ENCODE measurements at places on chromosomes 4 and X.
A peak's percentile ranks its signal among the peaks of the same experiment; 100 is the strongest.

GRCh38 chr4:108355902-108356535, 187.3 kb upstream of the LEF1 start:
- no peak for DNase-seq

GRCh38 chr4:88054901-88055300, 47.5 kb downstream of the PKD2 start:
- peak; percentile 33 for DNase-seq

DNA sequence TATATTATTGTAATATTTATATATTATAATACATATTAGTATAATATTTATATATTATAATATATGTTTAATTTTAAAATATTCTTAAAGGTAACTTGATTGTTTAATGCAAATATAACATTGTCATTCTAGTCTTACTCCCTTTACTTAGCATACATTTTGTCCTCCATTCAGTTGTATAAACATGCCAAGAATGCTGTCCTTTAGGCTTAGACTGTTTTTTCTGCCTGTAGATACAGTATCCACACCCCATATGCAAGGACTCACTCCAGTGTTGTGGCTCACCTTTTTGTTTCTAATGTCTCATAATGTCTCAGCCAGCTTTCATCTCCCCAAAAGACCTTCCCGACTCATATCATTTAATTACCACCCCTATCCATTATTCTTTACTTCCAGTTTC, 2110.0 kb downstream of the PCDH7 start:
- DNase-seq = no peak

DNA sequence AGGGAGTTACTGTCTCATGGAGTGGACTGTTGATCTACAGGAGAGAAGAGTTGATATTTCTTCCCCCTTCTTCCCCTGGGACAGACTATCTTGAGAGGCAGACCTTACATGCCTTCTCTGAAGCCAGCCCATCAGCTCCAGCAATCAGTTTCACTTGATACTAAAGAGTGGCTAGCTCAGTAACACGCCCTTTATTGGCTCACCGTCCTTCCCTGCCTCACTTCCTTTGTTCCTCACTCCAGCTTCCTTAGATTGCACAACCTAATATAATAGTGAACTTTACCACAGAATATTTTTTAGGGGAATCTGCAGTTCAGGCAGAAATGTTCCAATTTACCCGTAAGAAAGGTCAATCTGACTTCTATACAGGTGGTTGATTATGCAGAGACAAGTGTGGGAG, 128.1 kb upstream of the NDP start:
- no peak for DNase-seq

DNA sequence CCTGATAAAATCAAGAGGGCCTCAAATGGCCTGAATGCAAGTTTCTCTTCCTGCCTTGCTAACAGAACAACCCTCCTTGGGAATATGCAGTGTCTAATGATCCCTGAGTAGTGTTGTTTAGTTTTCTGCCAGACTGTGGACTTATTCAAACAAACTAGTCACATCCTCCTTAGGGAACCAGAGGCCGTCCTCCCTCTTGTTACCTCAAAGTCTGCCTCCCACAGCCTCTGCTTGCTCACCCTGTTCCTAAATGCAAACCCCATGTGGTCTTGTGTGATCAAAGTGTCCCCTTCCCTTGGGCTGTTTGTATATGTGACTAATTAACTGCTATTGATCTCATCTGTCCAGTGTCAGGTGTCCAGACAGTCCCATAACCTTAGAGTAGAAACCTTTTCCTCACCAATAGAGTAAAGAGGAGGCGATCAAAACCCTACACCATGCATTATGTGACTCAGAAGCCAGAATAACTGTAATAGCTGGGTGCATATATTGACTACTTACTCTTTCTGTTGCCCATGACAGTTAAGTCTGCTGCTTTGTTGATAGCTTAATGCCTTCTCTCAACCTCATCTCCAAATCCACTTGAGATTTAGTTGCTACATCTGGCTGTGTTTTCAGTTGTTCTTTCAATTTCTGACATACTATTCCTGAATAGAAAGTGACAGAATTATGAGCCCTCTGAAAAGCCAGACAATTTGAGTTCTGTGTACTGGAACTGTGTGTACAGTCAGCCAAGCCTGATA, 473.0 kb upstream of the NWD2 start:
- no peak for DNase-seq

- no peak for DNase-seq
Measured at GRCh38 chr4:36189511-36190226, 54.6 kb downstream of the ARAP2 start.

DNA sequence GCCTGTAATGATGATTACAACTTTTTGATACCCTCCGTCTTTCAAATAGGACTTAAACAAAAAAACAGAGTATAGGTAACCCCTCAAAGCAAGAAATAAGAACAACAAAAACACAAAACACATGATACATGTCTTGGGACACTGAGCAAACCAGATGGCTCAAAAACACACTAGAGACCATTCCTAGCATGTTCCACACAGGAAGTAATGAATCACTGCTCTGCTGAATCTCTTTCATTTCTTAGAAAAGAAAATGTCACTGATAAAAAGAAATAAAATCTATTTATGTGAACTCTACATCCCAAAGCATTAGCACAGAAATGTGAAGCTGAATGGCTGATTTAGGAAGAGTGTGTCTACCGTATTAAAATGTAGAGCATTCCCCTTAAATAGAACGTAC, 134.5 kb upstream of the IL15 start:
- DNase-seq = peak; percentile 12

GRCh38 chr4:8315435-8316250, 46.1 kb downstream of the HTRA3 start:
- peak; percentile 75 for DNase-seq

GRCh38 chrX:19682712-19683331, 167.5 kb upstream of the MAP3K15 start:
- DNase-seq = peak; percentile 83

GRCh38 chrX:13101441-13102139, 57.2 kb upstream of the FAM9C start:
- DNase-seq = peak; percentile 88

DNA sequence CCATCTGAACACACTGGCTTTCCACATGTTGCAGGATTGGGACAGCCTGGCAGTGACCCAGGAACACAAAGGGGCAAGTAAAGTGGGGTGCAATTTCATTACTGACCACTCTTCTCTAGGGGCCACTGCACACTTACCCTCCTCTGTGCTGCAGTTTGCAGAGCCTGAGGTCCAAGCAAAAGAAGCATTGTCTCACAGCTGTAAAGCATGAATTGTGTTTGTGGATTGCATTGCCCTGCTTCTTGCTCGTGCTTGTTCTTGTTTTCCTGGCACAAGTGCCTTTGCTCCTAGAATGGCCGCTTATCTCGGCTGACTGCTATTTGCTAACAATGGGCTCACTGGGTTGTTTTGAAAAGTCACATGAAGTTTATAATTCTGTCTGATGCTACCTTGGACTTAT, 209.1 kb upstream of the JADE1 start:
- DNase-seq = no peak

DNA sequence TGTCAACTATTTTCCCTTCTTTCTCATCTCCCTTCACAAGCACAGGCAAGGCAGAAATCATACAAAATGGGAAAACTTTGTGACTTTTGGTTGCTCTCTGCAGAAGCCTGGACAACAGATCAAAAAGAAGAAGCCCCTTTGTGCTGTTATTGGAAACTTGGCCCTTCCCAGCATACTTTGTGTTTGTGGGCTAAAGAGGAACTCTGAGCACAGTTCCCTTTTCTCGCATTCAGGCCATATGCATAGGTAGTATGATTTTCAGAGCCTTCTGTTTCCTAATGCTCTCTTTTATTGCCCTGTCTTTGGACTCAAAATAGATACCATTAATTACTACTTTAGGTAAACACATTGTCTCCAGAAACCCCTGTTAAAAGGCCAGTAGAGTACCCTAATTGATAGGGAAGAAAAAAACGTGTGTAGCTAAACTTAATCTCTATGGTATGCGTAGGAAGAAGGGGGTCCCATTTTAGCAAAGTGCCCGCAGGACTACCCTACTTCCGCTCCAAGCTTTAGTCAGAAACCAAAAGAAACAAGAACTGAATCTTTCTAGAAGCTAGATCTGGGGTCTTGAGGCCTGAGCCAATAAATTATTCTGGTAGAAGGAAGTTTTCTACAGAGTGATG, 26.6 kb downstream of the VSIG4 start:
- DNase-seq = no peak

DNA sequence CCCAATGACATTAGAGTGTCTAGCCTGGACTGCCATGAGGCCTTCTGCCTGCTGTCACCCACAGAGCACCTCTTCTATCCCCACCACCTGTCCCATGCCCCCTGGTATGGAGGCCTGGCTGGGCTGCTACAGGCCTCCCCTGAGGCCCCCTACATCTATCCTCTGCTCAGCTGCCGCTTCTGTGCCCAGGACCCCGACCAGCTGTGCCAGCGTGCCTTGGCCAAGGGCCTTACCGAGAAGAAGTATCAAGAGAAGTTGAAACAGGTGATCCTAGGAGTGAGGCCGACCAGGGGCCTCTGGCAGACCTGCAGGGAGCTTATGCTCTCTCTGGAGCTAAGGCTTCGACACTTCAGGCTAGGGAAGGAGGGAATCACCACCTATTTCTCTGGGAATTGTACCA, 21.7 kb upstream of the TECRL start:
- DNase-seq = no peak

- DNase-seq = no peak
Measured at GRCh38 chrX:9739130-9739529, 26.5 kb downstream of the GPR143 start.

- no peak for DNase-seq
Measured at GRCh38 chr4:132063829-132064228, 1085.3 kb upstream of the PCDH10 start.

- DNase-seq = no peak
Measured at GRCh38 chrX:8244301-8244700, 73.2 kb upstream of the VCX2 start.

DNA sequence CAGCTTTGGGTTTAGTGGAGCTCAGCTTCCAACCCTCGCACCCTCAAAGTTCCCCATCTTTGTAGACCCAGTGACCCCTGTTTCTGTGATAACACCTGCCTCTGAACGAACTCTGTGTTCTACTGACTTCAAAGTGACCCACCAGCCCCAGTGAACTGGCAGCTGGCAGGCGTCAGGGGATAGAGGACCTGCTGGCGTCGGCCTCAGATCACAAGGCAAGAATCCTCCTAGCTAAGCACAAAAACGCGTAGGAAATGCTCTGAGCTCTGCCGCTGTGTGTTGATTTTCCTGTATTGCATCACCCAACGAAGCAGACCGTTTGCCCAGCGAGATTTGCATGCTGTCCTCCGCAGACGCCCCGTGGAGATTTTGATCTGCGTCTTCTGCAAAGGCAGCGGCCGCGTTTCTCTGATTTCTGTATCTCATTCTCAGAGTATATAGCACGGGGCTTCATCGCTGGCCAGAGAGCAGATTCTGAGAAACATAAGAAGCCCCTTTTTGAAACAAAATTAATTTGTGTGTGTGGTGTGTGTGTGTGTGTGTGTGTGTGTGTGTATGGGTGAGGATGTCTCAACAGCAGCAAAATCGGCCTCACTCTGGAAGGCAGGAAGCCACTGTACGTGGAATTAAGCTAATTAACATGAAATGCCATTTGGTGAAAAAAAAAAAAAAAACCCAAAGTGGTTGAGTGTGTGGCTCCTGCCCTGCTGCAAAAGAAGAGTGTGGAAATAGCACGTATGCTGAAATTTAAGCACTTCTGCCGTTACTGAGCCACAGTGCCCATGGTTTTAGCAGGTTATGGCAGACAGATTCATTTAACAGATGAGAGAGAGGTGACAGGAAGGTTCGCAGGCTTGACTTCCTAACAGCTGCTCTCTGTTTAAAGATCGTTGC, 29.2 kb upstream of the ASMTL start:
- DNase-seq = peak; percentile 14

GRCh38 chr4:56301181-56301996, 85.9 kb downstream of the AASDH start:
- DNase-seq = peak; percentile 69

DNA sequence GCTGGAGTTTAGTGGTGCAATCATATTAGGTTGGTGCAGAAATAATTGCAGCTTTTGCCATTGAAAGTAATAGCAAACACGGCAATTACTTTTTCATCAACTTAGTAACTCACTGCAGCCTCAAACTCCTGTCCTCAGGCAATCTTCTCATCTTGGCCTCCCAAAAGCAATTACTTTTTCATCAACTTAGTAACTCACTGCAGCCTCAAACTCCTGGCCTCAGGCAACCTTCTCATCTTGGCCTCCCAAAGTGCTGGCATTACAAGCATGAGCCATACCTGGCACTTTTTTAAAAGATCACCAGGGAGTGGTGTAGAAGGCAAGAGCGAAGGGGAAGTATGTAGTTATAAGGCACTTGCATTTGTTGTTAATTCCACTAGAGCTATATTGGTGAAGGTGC, 491.1 kb upstream of the ADGRL3 start:
- DNase-seq = no peak

- DNase-seq = no peak
Measured at GRCh38 chr4:4855301-4856070, 4.0 kb upstream of the MSX1 start.

- no peak for DNase-seq
Measured at GRCh38 chr4:183789657-183790056, 115.5 kb upstream of the STOX2 start.

GRCh38 chr4:138897811-138898226, 117.8 kb upstream of the NOCT start:
- peak; percentile 37 for DNase-seq

DNA sequence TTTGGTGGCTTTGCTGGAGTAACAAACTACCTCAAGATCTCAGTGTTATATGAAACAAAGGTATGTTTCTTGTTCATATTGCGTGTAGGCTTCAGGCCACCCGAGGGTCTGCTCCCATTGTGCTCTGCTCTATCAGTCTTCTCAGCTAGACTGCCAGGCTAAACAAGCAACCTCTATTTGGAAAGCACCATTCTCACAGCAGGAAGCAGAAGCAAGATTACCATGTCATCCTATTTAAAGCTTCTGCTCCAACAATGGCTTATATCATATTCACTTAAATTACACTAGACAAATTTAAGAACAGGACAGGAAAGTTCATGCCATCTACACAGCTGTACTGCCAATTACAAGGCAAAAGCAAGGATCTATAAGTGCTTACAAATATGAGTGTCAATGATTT, 385.8 kb downstream of the PPARGC1A start:
- DNase-seq = no peak

All from HCEC 1CT (cell line).